Stimulated activated CD8-positive, alpha-beta memory T cell treated with anti-CD3 and anti-CD28 coated beads, Interleukin-15, amount 100 ng/mL, for 1 hour (primary cell): ENCODE measurements at places on chromosomes 5 and 9.

DNA sequence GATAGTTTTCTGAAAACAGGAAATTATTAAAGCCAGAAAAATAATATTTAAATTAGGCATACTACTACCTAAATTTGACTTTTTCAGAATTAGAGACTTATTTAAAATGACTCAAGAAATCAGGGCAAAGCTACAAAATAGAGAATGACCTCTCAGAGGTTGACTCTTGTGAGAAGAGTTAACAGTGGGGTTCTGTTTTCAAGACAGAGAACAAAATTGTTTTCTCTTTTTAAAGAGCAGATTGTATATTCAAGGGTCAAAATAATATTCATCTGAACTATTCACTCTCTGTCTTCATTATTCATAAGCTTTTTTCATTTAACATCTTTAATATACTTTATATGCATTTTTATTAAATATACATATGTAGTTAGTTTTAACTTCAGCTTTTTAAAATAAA is 21.9 kb upstream of the AUH start:
- no peak for DNase-seq

DNA sequence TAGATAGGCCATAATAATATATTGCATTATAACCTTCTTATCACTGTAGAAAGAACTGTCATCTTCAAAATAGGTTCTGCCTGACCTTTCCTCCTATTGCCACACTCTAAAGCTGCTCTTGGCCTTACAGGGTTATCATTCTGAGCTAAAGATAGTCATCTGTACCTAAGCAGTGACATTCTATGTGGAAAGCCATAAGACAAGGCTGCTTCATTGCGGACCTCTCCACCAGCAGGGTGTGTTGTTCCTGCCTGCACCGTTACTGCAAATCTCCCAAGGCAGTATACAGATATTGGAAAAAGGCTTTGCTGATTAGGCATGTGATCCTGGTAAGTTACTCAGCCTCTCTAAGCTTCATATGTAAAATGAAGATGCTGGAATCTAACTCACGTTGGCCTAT is 8.1 kb downstream of the ZNF622 start:
- no peak for DNase-seq

DNA sequence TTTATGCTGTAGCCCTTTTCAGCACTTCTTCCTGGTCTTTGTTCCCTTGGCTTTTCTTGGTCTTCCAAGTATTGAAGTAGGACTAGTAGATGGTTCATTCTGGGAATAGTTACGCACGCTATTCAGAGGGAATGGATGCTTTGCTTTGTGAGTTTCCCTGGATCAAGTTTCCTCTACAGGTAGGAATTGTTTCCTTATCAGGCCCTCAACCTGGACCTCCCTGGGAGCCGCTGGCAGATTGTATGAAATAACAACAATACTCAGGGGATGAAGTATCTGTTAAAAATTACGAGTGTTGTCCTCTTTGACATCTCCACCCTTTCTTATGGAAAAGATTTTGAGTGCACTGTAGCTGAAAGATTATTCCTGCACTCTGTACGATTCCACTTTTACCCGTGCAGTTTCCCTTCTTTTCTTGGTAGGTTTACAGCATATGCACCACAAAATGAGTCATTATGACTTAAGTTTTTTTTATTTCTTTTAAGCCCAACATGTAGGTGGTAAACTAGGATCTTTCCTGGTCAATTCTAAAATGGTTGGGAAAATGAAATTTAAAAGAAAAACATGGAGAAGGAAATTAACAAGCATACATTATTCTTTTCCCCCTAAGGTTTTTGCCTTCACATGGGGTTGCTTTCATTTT is 57.9 kb downstream of the ARHGAP26 start:
- no peak for DNase-seq

DNA sequence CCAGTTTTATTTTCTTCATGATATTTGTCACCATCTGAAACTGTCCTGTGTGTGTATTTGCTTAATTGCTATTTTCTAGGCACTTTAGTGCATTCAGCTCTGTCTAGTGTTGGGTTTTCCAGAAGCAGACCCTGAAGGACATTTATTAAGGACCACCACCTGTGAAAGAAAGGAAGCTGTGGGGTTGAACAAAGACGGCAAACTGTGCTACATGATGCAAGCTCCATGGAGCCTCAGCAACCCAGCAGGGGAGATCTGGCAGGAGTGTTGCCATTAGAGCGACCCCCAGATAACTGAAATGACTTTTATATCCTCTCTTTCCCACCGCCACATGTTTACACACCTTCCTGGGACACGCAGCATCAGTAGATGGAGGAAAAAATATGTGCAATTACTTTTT is 125.5 kb downstream of the GABRB2 start:
- no peak for DNase-seq

DNA sequence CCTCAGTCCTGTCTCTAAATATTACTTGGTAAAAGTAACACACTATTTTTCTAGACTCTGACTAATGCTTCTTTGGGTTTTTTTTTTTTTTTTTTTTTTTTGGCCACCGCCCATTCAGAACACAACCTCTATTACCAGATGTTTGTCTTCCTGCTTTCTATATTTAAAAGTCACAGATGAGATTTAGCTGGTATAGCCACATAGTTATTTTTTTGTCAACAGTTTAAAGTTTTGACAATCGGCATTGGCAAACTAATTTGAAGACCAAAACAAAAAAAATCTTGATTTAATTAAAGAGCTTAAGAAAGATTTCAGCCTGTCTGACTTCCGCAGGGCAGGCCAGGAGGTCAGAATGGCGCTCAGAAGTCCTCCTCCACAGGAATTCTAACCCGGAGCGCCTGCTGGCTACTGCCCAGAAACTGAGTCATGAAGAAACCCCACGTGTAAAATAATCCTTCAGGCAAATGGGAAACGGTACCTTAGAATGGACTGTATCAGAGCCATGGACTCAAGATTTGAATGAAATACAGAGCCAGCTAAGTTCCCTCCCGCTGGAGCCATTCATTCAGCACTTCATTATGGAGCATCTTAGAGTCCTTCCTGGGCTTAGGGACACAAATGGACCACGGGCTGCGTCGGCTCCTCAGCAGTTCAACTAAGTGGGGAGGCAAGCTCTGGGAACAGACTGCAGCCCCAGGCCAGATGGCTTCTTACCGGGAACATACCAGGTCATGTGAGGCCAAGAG is 55.6 kb downstream of the PTPDC1 start:
- no peak for DNase-seq

DNA sequence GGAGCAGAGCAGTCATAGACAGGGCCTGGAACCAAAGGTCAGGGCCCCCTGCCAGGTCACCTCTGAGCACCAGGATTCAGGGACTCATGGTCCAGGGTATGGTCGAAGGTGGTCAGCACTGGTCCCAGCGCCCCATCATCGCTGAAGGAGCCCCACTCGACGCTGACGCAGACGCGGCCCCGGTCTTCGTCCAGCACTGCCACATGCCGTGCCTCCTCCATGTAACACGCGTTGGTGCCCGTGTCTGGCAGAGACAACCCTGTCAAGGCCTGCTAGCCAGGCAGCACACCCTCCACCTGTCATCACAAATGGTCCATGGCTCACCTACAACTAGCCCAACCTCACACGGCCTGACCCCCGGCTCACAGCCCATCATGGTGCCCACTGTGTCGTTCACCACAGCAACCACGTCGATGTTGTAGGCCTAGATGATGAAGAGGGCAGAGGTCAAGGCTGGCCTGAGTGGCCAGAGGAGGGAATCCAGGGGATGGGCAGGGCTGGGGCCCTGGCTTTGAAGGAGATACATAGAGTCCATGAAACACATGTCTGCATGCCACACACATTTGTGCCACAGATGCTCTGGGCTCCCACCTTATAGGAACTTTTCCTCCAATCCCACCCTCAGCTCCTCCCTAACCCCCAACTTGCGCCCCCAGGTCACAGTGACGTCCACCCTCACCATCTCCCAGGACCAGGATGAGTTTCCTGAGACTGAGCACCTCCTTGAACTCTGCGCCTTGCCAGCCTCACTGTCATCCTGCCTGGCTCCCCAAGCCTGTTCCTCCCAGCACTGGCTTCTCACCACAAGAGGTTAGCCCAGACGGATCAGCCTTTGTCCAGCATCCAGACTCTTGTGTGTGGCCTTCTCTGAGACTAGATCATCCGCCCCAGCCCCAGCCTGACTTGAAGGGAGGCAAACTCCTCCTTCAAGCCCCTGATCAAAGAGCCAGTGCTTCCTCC is 9.5 kb downstream of the HK3 start:
- DNase-seq: no peak

DNA sequence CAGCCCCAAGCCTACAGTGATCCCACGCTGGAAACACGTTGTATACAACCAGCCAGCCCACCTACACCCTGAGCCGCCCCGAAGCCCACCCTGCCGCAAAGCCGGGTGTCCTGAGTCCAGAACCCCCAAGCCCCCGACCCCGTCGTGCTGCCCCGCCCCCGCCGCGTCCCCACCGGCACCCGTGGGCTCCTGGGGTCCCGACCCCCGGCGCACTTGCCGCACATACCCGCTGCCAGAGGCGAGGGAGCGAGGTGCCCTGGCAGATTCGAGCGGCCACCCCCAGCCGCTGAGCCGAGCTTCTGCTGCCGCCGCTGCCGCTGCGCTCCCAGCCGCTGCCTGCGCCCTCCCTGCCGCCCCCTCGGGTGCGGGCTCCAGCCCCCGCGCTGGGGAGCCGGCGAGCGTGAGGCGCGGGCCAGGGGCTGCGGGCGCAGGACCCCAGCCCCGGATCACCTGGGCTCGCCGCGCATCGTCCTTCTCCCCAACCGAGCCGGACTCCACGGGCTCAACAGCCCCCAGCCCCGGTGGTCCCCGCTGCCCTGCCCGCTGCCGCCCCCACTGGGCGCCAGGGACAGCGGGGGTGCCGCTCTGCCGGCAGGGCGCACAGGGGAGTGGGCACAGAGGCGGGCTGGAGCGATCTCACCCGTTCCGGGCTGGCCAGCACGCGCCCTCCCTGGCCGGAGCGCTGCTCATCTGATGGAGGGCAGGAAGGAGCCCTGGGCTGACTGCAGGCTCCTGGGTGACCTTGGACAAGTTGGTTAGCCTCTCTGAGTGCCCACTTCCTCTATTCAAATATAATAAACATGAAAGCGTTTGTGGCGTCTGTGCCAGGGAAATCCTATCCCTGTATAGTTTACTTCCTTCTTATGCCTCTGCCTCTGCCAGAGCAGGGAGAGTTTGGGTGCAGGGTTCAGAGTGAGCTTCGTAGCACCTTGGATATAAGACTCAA is at the start of gene HTR4:
HTR4 (minus strand) TSS at position 692 of the 946 bp plus-strand sequence. CDS start 17,513 bp downstream, outside the sequence.
- no peak for DNase-seq

- DNase-seq: no peak
These were observed 129.5 kb downstream of the FOXD1 start for GRCh38 chr5:73319036-73319435.
